Upper lobe of left lung (tissue), 6 donors: ENCODE measurements at places on chromosomes 12 and 14.
A peak's percentile ranks its signal among the peaks of the same experiment; 100 is the strongest.

- DNase-seq = no peak
- H3K36me3 ChIP-seq = no peaks in the 10 kb centered on the region
- H3K4me1 ChIP-seq = no peaks in the 10 kb centered on the region
Observed at GRCh38 chr14:85445151-85445795, 84.7 kb upstream of the FLRT2 start.

- no peak overlapping the region for H3K27ac ChIP-seq
- H3K36me3 ChIP-seq = no peaks in the 10 kb centered on the region
- DNase-seq = no peak
- no peak overlapping the region for H3K4me3 ChIP-seq
- H3K27me3 ChIP-seq = no peaks in the 10 kb centered on the region
- no peaks in the 10 kb centered on the region for H3K4me1 ChIP-seq
Observed at GRCh38 chr12:42908712-42909111, 319.2 kb upstream of the PRICKLE1 start.

DNA sequence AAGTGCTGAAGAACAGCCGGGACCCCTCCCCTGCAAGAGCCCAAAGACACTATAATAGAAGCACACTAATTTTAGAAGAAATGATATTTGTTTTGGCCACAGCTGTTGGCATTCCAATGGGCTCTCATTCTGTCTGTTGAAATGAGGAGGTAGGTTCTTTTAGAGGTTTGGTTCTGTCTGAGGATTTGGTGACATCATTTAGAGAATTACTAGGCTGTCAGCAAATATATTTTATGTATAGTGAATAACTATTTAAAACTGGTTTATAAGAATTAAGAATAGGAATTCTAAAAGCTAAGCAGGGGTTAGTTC is 200.7 kb upstream of the SLC38A2 start:
- no peaks in the 10 kb centered on the region for H3K36me3 ChIP-seq
- H3K27ac ChIP-seq = no peak overlapping the region
- DNase-seq = no peak
- no peak overlapping the region for H3K4me3 ChIP-seq

- H3K27me3 ChIP-seq = no peaks in the 10 kb centered on the region
- H3K27ac ChIP-seq = no peak overlapping the region
Observed at GRCh38 chr14:77914073-77914721, 114.3 kb downstream of the ADCK1 start.

DNA sequence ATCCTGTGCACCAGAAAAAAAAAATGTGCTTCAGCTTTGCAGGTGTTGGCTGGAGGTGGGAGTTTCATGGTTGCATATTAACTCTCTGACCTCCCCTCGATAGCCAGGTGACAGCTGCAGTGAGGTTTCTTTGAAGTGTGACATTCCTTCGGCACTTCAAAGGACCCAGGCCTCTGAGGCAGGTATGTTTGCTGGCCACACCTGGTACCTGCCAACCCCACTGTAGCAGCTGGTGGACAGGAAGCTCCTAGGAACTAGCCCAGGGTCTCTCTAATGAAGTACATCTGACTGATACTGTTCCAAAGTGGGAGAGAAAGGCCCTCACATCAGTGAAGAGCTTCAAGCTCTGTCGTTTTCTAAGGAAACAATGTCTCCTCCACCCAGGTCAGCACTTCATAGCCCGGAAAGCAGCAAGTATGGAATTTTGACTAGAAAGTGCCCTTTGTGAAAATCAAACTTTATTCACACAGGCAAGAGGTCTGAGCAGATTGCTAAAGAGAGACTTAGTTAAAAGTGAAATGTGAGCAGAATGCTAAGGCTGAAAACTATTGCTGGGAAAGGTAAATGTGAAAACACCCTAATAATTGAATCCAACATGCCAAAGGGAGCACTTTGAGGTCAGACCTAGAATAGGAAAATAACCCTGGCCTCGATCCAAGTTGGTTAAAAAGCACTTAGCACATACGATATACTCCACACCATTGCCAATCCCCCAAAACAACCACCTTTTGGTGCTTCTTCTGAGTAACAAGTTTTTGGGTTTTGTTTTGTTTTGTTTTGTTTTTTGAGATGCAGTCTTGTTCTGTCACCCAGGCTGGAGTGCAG is 71.3 kb downstream of the PHLDA1 start:
- H3K27me3 ChIP-seq = no peaks in the 10 kb centered on the region
- peaks cover 20% of the 10 kb centered on the region for H3K4me1 ChIP-seq
- H3K4me3 ChIP-seq = no peak overlapping the region
- H3K27ac ChIP-seq = no peak overlapping the region
- no peaks in the 10 kb centered on the region for H3K36me3 ChIP-seq

DNA sequence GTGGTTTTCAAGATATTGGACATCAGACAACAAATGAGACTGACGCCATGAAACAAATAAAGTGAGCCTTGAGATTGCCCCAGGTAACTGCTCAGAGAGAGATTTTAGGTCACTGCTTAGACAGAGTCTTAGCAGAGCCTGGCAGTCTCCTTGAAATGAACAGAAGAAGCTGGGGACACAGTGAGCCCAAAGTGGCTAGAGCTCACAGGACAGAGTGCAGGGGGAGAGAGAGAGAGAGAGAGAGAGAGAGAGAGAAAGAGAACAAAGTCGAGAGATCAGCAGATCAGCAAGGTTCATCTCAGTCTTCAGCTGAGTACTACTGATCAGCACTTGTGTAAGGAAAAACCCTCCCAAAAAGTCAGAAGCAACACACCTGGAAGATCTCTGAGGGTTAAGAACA is 147.4 kb downstream of the RMST start:
- H3K27me3 ChIP-seq = no peaks in the 10 kb centered on the region
- no peak overlapping the region for H3K4me3 ChIP-seq
- no peak for DNase-seq
- no peaks in the 10 kb centered on the region for H3K36me3 ChIP-seq
- no peak overlapping the region for H3K27ac ChIP-seq

GRCh38 chr12:54981796-54982195 is 2.8 kb downstream of the TESPA1 start:
- no peaks in the 10 kb centered on the region for H3K4me1 ChIP-seq
- no peaks in the 10 kb centered on the region for H3K36me3 ChIP-seq
- no peak for DNase-seq
- no peaks in the 10 kb centered on the region for H3K27me3 ChIP-seq

DNA sequence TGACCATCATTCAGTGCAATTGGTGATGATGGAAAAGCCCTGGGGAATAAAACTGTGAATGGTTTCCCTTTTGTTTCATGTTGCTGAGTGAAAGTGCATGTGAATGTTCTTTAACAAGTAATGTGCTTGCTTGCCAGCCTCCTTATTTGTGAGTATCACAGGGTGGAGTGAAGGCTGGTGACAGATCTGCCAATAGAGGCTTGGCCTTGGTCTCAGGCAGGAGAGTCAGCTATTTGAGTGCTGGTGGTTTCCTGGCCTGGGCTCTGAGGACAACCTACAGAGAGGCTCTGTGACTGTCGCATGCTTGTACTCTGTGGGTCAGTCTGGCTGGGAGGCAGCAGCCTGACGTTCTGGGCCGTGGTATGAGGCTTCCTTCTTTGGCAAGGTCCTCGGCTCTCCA is 20.7 kb downstream of the KRT85 start:
- peaks cover 9% of the 10 kb centered on the region for H3K4me1 ChIP-seq
- H3K27me3 ChIP-seq = no peaks in the 10 kb centered on the region
- no peak overlapping the region for H3K27ac ChIP-seq
- no peak overlapping the region for H3K4me3 ChIP-seq
- H3K36me3 ChIP-seq = no peaks in the 10 kb centered on the region
- peak; percentile 68 for DNase-seq

DNA sequence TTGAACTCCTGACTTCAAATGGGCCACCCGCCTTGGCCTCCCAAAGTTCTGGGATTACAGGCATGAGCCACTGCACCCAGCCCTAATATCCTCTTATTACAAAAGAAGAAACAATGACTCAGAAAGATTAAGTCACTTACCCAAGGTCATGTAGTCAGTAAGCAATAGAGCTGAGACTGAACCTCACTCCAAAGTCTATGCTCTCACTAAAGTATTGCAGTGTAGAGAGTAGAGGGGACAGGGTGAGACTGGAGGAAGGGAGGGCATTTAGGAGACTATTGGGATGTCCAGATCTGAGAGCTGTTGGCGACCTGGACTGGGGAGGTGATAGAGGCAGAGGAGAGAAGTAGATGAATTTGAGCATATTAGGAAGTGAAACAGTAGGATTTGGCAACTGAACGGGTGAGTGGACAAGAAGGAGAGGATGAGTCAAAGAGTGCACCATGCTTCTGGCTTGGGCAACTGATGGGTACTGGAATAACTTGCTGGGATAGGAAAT is 11.8 kb downstream of the P2RX7 start:
- no peaks in the 10 kb centered on the region for H3K36me3 ChIP-seq
- DNase-seq = peak; percentile 44
- peak overlapping the region; percentile 80 for H3K27ac ChIP-seq
- peaks cover 11% of the 10 kb centered on the region for H3K4me1 ChIP-seq
- no peak overlapping the region for H3K4me3 ChIP-seq

DNA sequence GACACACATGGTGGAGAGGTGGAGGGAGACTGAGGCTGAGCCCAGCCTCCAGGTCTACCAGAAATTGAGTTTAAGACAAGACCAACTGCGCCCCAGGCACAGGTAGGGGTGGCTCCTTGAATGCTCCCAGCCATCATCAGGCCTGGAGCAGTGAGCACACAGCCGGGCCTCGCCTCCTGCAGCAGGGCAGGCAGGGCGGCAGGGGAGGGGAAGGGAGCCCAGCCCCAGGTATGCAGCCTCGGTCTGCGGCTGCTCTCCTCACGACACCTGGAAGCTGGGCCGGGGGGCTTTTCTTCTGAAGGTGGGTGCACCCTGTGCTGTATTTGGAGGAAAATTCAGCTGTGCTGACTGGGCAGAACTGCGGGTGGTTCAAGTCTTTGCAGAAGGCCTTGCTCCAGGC is 29.5 kb upstream of the TDRD9 start:
- no peak overlapping the region for H3K4me3 ChIP-seq
- H3K27ac ChIP-seq = no peak overlapping the region
- H3K27me3 ChIP-seq = no peaks in the 10 kb centered on the region
- H3K4me1 ChIP-seq = peaks cover 14% of the 10 kb centered on the region
- no peak for DNase-seq

DNA sequence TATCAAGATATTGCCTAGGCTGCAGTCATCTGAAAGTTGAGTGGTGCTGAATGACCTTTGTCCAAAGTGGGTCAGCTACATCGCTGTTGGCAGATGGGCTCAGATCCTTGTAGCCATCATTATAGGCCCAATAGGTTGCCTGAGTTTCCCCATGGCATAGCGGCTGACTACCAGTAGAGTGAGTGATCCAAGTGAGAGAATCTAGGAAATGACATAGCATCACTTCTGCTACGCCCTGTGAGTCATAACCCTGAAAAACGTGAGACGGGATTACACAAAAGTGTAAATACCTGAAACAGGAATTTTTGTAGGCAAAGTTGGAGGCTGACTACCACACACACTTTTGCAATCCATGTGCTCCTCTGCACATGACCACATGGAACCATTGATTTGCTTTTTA is 273.3 kb downstream of the RPL10L start:
- no peaks in the 10 kb centered on the region for H3K27me3 ChIP-seq
- no peak overlapping the region for H3K27ac ChIP-seq
- H3K36me3 ChIP-seq = no peaks in the 10 kb centered on the region
